ENCODE measurements at places on chromosomes 11 and 22. TPM values are rescaled to one million over a fixed set of nuclear protein-coding genes. Genes with fewer than 3 reads are reported as not detected.
A peak's percentile ranks its signal among the peaks of the same experiment; 100 is the strongest.

- no peak for DNase-seq
Measured at GRCh38 chr11:94715225-94715624, 52.9 kb upstream of the AMOTL1 start.

GRCh38 chr11:116042146-116042545 is 537.9 kb upstream of the CADM1 start:
- no peak for DNase-seq

DNA sequence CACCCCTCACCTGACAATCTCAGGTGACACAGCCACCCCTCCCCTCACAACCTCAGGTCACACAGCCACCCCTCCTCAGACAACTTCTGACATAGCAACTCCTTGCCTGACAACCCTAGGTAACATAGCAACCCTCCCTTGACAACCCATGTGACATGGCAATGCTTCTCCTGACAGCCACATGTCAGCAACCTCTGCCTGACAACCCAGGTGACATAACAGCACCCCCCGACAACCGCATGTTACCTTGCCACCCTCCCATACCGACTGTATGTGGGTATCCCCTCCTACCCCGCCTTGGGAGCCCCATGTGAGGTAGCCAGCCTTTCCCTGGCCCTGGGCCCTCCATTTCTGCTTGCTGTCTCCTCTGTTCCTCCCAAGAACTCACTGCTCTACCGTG is 77.7 kb upstream of the B3GAT1 start:
- DNase-seq = no peak

GRCh38 chr22:25628494-25628893 is 64.0 kb downstream of the GRK3 start:
- no peak for DNase-seq

DNA sequence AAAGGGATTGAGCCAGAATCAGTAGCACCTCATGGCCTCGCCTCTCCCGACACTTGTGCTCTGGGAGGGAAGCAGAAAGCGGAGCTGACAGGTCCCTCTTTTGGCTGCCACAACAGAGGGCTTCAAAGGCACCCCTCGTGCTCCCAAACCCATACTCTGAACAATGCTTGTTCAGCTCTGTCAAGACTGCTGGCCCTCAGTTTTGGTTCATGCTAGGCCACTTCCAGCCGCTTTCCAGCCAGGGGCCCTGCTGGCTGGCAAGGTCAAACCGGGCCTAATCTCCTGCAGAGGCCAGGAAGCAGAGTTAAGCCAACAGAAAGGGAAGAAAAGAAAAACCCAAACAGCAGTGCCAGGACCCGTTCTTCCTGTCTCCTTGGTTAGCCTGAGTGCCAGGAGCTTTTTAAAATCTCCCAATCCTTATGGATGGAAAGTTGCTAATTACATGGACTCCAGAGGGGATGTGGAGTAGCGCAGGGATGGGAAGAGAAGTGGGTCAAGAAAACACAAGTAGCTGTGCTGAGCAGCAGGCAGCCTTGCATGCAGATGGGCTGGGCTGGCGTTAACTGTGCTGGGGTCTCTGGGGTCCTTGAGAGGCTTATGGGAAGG is 150.6 kb downstream of the GRIK4 start:
- no peak for DNase-seq

GRCh38 chr11:83401506-83402225 is 115.5 kb upstream of the CCDC90B start:
- no peak for DNase-seq

- no peak for DNase-seq
Measured at GRCh38 chr11:95371153-95371552, 140.2 kb upstream of the SESN3 start.

DNA sequence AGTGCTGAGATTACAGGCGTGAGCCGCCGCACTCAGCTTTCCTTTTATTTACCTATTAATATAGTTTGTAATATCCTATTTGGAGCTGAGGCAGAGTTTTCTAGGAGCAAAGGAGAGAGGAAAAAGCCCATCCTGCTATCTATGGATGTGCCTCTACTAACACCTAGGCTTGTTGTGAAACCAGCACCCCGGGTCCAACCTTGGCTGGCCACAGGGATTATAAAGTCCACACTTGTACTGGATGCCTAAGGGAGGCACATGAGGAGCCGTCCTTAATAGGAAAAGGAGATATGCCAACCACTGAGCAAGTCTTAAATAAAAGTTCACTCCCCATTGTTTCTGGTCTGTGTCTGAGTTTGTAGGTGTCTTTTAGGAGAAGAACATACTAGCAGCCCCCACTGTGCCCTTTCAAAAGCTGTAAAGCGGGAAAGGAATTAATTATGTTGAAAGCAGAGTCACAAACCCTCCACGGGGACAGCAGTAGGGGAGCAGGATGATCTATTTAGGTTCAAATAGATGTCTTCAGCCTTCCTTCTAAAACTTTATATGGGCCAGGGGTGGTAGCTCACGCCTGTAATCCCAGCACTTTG is 29.3 kb downstream of the RRP7A start:
- DNase-seq = no peak

- peak; percentile 89 for DNase-seq
Measured at GRCh38 chr22:41048791-41049717, 43.3 kb upstream of the EP300 start.

DNA sequence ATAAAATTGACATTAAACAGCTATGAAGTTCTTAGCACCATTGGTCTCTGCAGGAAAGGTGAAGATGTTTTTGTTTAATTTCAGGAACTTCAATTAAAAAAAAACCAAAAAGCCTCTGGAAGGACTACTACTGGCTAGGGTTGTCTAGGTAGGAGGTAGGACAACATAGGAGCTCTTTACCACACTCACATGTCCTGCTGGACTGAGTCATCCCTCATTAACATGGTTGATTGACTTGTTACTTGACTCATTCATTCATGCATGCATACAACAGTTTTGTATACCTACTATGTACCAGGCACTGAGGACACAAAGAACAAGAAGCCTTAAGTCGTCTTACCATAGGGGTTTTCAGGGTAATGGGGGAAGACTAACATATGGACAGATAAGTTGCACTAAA is 216.9 kb upstream of the ARHGAP20 start:
- no peak for DNase-seq

GRCh38 chr11:112225753-112226061 is 521 bp upstream of the PTS start:
- peak; percentile 90 for DNase-seq

GRCh38 chr11:68658661-68659060 is 25.7 kb upstream of the GAL start:
- no peak for DNase-seq

DNA sequence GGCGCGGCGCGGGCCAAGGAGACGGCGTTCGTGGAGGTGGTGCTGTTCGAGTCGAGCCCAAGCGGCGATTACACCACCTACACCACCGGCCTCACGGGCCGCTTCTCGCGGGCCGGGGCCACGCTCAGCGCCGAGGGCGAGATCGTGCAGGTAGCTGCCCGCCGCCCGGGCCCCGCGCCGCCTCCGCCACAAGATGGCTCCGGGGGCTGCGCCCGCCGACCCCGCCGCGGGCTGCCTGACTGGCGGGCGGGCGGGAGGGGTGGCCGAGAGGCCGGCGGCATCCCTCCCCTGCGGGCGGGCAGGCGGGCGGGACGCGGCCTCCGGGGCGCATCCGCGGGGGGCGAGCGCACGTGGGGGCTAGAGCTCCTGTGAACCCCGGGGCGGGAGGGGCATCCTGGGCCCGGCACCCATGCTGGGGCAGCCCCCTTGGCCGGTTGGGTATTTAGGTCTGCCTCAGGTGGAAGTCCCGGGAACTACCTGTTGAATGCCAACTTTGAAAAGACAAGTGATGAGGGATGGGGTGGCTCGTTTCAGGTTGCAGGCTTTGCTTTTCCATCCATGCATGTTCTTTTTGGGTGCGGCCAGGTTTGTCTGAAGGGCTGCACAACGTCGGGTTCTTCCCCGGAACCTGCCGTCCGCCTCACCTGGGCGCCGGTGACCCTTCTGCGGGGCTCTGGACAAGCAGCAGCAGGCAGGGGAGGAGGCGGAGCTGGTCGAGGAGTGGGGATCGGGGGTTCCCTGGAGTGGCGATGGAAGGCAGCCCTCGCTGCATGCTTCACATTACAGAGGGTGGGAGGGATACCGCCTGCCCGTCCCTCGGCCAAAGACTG is 760 bp downstream of the ZNRF3 start:
- DNase-seq = peak; percentile 77

DNA sequence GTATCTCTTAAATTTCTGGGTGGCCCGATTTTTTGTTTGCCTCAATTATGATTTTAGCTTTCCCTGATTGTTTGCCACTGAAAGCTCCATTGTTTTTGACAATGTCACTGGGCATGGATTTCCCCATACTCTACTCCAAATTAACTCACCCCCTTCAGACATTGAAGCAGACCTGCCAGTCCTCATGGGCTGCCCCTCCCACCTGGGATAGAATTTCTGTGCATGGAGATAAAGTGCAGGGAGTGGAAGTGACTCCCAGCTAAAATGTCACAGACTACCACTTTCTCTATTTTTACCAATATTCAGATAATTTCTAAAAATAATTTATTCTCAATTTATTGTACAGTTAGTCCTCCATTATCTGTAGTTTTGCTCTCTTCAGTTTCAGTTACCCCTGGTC is 79.1 kb upstream of the CLPB start:
- DNase-seq = no peak

- DNase-seq = no peak
Measured at GRCh38 chr11:86874304-86875056, 74.1 kb downstream of the PRSS23 start.

DNA sequence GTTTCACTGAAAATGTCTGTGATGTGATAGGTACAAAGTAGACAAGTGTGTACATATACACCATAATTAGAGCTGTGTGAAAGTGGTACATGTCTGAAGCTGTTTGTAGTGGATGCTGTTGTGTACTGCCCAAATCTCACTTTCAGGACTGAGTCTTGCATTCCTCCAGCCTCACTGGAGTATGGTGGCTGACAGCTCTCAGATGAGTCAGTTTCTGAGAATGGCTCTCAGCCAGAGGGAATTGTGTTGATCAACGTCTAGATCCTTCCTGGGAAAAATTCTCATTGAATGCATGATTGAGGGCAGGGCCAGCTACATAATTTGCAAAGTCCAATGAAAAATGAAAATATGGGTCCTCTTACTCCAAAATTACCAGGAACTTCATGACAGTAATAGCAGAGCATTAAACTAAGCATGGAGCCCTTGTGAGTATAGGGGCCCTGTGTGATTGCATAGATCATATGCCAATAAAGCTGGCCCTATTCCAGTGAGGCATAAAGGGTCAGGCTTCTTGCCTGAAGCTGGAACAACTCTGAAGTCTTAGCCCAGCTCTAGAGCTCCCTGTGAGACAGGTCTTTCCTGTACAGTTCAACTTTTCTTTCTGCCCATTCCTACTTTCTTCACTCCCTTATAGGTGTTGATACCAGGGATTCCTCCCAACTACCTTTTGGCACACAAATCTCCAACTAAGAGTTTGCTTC is 10.8 kb upstream of the CYP2R1 start:
- no peak for DNase-seq

- peak; percentile 54 for DNase-seq
Measured at GRCh38 chr11:62974848-62975522, 9.8 kb downstream of the SLC22A6 start.

DNA sequence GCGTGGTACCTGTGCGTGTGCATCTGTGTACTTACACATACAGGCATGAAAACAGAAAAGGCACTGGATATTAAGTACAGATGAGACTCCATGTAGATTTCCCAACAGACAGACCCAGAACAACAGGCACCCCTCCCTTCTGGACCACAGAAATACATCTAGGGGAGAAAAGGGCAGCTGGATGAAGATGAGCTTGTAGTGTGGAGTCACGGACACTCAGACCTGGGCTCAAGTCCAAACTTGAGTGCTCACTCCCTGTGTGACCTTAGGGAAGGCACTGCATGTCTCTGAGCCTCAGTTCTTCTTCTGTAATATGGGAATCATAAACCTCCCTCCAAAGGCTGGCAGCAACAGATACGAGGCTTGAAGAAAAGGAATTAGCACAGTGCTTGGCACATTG is 108.9 kb downstream of the GALNT18 start:
- no peak for DNase-seq

DNA sequence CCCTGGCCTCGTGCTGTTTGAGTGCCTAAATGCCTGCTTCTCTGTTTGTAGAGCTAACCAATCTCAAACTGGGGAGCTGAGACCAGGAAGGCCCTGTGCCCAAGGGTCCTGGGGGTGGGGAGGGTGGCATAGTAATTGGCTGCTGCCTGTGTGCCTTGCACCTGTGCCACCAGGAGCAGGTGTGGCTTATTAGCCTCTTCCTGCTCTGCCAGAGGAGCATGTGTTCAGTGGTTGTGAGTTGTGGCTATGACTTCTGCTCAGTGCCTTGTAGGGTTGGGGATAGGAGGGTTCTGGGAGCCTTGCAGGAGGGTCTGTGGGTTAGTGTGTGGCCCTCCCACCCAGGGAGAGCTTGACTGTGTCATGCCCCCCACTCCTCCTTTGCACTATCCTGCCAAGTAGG is 109.2 kb downstream of the ZBTB16 start:
- DNase-seq = peak; percentile 67

- DNase-seq = no peak
Measured at GRCh38 chr11:86930957-86931547, 24.1 kb downstream of the FZD4 start.

DNA sequence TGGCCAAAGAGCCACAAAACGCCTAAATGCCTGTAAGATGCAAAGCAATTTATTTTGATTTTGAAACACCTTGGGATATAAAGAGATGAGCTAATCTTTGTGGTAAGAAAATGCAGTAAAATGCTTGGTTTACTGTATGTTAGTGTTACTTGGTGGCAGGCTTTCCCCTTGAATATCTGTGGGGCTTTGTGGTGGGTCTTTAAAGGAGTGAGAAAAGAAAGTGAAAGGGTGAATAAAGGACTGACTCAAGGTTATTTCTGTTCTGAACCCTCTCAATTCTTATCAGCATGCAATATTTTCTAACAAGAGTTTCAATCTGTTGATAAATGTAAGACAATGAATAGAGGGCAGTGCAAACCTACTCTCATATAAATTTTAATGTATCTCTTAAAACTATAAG is 1555.9 kb upstream of the RAG2 start:
- DNase-seq = no peak

- DNase-seq = no peak
Measured at GRCh38 chr11:118625976-118626375, 18.6 kb downstream of the PHLDB1 start.

DNA sequence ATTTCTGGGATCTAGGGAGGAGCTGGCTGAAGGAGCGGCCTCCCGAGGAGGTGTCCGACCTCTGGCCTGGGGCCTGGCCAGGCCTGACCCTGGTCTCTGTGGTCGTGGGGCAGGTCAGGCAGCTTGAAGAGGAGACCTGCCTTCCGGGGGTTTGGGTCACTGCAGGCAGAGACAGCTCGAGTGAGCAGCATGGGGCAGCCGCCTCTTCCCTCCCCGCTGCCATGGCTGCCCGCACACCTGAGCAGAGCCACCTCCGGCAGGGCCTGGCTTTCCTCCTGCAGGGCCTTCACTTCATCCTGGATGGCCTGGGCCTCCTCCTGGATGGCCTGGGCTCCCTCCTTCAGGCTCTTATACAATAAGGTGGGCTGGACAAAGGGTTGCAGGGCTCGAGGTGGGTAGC is 8.0 kb upstream of the NAALADL1 start:
- DNase-seq = no peak

The PTPN5 gene
- 0.54 TPM for total RNA-seq

The OR2D3 gene
- total RNA-seq = not detected

The RAC2 gene
- total RNA-seq = 6.4 TPM

The LUZP2 gene
- 0.83 TPM for total RNA-seq

The OR51B5 gene
- 1.3 TPM for total RNA-seq

The DCHS1 gene
- 21.7 TPM for total RNA-seq

The RNF141 gene
- total RNA-seq = 30.3 TPM

The MS4A3 gene
- total RNA-seq = not detected

The ACR gene
- total RNA-seq = not detected

The BATF2 gene
- 4.7 TPM for total RNA-seq
